Hypothalamus (tissue), 51 donors: ENCODE measurements at places on chromosomes 1 and 21.

DNA sequence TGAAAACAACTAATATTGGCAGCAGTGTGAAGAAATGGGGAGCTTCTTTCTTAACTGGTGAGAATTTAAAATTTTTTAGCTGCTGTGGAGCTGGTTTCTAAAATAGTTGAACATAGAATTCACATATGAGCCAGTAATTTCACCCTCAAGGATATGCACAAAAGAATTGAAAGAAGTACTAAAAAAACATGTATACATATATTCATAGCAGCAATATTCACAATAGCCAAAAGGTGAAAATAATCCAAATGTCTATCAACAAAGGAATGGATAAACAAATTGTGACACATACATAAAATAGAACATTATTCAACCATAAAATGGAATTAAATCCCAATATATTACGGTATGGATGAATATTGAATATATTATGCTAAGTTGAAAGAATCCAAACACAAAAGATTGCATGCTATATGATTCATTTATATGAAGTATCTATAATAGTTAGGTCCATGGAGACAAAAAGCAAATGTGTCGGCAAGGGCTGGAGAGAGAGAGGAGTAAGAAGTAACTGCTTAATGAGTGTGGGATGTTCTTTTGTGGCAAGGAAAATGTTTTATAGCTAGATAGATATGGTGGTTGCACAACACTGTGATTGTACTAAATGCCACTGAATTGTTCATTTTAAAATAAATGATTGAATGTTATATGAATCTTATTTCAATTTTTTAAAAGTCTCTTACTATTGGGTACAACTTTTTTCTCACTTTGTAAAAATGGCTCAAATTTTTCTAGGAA lies 14.8 kb upstream of the COL11A1 start:
- DNase-seq, result no peak

GRCh38 chr1:186680245-186681061 lies at the start of gene PTGS2:
Gene PTGS2, minus strand, starts transcription at chr1:186680423. Its CDS starts 133 bp downstream, at chr1:186680290.
- DNase-seq, result no peak

DNA sequence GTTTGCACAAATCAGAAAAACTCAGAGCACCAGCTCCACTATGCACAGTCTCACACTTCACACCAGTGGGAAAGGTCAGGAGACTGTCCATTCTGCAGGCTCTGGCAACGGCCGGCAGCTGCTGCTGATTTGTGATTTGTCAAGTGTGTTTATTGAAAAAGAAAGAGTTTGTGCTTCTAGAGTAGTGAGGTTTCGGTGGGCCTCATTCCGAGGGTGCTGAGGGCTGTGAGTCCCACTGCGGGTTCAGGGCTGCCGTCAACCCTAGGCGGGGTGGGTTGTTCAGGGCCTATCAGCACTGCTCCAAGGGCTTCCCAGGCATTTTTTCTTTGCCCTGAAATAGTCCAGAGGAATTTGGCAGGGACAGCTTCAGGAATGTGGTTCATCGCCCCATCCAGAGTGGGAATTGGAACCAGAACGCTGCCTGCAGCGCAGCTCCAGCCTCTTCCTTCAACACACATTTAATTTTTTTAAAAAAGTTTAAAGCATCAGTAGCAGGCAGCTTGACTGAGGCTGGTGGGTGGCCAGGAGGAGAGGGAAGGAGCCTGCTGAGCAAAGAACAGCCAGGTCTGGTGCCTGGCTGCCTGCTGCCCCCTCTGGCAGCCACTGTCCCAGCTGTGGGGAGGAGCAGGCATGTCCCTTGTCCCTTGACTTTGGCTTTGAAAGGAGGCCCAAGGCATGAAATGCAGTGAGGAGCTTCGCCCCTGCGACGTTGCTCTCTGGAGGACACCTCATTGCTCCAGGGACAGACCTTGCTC lies 19.7 kb downstream of the STUM start:
- no peak for DNase-seq

GRCh38 chr1:240803151-240803550 lies 191.2 kb upstream of the GREM2 start:
- no peak for DNase-seq

GRCh38 chr1:155060736-155061135 lies 2.8 kb upstream of the EFNA4 start:
- DNase-seq, result no peak
